ELR (cell line): ENCODE measurements at places on chromosomes 5 and 9.

DNA sequence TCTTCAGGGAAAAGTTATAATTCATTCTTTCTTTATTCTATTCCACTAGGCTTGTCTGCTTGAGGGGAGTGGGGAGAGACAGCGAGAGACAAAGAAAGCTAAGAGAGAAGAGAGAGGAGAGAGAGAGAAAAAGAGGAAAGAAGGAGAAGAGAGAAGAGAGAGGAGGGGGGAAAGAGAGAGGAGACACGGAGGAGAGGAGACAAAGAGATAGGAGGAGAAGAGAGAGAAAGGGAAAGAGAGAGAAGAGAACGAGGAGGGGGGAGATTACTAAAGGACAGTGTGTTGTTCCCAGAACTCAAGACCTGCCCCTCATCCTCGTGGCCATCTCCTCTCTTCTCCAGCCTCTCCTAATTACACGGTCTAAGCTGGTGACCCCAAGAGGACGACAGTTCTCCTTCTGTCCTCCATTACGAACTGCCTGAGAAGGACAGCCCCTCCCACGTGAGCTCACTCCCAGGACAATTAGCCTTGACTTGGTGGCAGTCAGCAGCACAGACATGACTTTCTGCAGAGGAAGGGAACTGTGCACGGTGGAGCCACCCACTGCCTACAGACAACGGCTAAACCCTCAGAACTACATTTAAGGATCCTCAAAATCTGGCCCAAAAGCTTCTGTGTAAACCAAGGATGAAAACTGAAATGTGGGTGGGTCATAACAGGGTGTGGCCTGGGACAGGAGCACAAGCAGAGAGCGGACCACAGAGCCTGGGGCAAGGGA, 99.1 kb downstream of the COL23A1 start:
- DNase-seq = no peak

DNA sequence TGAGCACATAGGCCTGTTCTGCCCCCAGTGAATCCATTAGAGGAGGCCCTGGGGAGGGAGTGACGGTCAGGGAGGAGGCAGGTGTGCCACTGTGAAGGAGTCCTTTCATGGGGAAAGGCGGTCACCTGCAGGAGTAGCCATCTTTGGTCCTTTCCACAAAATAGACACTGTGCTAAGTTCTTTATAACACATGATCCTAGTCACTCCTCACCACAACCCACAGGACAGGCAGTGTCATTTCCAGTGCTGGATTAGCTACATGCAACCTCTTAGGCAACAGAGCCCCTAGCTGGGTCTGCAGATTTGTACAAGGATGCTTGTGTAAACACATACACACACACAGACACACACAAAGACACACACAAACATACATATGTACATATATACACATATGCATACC, 18.3 kb downstream of the DOCK2 start:
- no peak for DNase-seq

DNA sequence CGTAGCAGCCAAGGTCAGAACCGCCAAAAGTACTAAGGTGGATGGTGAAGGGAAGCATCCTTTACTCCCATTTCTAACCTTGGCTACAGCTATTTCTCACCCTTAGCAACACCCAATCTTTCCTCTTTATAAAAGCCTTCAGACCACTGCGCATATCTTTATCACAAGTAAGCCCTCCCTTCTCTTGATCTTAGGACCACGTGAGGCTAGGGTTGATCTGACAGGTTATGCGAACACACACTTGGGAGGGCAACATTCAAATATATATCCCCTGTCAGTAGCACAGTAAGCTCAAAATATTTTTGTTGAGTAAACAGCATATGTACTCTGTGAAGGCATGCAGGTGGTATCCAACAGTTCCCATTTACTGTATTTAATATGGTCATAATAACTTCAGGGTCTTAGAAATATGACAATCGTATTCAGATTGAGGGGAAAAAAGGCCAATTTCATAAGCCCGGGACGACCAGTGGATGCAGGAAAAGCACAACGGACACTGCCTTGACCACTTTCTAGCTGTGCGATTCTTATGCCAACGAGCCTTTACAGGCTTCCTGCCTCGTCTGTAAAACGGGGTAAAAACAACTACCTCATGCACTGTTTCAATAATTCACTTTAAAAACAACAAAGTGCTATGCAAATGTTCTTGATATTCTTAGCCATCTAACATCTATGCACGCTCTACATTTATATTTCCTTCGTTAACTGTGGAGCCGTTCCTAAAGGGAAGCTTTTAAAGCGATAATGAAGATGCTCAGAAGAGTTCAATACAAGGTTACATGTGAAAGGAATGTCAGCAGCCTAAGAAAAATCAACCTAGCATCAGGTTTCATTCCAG, 1.3 kb downstream of the ARSB start:
- peak; percentile 47 for DNase-seq

GRCh38 chr9:134525841-134526583, 115.6 kb upstream of the COL5A1 start:
- DNase-seq = peak; percentile 23

GRCh38 chr9:4665357-4665756, 923 bp downstream of the SPATA6L start:
- peak; percentile 40 for DNase-seq
